ENCODE measurements at places on chromosomes 5 and 9.

GRCh38 chr5:113163328-113163727 is 186.7 kb downstream of the DCP2 start:
- peak; percentile 64 for DNase-seq

DNA sequence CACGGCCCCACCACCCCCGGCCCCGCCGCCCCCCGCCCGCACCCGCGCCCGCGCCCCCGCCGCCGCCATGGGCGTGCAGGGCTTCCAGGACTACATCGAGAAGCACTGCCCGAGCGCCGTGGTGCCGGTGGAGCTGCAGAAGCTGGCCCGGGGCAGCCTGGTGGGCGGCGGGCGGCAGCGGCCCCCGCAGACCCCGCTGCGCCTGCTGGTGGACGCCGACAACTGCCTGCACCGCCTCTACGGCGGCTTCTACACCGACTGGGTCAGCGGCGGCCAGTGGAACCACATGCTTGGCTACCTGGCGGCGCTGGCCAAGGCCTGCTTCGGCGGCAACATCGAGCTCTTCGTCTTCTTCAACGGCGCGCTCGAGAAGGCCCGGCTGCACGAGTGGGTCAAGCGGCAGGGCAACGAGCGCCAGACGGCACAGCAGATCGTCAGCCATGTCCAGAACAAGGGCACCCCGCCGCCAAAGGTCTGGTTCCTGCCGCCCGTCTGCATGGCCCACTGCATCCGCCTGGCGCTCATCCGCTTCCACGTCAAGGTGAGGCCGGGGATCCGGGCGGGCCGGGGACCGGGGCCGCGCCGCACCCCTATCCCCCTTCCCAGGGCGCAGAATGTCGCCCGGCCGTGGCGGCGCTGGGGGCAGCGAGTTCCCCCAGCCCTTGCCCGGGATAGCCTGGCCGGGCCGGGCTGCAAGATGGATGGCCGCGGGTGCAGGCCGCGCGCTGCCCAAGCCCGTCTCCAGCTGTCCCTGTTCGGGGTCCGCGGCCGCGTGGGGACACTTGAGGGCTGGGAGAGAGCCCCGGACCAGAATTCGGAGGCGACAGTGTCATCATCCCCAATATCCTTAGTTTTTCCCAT is 594 bp downstream of the FAM120A start:
- peak; percentile 61 for DNase-seq

- DNase-seq, result peak; percentile 100
Measured at GRCh38 chr9:36101916-36102741, 34.4 kb upstream of the GLIPR2 start.

DNA sequence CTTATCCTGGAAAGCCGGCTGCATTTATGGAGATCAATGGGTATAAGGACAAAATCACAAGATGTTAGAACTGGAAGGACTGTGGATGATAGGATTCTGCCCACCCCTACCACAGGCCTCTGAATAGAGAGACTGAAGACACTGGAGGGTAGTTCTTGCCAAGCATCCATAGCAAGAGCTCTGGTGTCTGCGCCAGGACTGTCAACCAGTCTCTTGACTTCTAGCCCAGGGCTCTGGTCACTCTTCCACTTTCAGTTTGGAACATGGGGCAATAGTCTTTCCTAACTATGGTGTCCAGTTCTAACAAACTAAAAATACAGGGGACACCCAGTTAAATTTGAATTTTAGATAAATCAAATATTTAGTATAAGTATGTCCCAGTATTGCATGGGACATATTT is 23.4 kb downstream of the LARP1 start:
- no peak for DNase-seq

DNA sequence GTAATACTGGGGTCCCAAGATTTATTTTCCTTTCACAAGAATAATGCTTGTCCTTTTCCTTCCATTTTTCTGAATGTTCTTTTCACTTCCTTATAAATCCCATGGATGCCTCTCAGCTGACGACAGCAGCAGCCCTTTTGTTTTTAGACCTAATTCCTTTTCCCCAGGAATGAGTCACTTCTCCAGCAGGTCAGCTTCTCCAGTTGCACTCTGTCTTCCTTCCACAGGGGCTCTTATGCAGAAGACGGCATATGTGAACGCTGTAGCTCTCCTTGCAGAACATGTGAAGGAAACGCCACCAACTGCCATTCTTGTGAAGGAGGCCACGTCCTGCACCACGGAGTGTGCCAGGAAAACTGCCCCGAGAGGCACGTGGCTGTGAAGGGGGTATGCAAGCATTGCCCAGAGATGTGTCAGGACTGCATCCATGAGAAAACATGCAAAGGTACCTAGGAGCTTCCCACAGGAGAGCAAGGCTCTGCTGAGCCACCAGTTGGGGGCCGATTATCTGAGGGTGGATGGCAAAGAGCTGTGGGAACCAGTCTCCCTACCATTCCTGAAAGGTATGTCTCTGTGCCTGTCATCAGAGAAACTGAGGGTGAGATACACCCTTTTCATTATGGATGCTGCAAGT is 72.9 kb downstream of the RFK start:
- DNase-seq, result peak; percentile 93

DNA sequence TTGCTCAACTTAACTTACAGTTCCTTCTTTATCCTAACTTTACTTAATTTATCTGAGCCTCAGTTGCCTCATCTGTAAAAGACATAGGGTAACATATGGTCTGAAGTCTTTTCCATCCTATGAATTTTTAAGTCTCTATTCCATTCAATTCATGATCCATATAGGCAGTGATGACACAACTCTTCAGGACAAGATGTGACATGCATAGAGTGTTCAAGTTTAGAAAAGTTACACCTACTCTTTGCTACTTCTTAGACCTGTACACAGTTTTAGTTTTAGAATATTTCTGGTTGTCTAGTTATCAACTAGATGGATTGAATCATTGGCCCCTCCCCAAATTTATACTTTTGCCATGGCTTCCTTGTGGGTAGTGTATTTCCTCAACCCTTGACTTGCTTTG is 50.7 kb upstream of the ELL2 start:
- no peak for DNase-seq

GRCh38 chr5:144469106-144469505 is 298.4 kb downstream of the KCTD16 start:
- no peak for DNase-seq

GRCh38 chr5:139577689-139578290 is 16.7 kb downstream of the UBE2D2 start:
- DNase-seq, result no peak

DNA sequence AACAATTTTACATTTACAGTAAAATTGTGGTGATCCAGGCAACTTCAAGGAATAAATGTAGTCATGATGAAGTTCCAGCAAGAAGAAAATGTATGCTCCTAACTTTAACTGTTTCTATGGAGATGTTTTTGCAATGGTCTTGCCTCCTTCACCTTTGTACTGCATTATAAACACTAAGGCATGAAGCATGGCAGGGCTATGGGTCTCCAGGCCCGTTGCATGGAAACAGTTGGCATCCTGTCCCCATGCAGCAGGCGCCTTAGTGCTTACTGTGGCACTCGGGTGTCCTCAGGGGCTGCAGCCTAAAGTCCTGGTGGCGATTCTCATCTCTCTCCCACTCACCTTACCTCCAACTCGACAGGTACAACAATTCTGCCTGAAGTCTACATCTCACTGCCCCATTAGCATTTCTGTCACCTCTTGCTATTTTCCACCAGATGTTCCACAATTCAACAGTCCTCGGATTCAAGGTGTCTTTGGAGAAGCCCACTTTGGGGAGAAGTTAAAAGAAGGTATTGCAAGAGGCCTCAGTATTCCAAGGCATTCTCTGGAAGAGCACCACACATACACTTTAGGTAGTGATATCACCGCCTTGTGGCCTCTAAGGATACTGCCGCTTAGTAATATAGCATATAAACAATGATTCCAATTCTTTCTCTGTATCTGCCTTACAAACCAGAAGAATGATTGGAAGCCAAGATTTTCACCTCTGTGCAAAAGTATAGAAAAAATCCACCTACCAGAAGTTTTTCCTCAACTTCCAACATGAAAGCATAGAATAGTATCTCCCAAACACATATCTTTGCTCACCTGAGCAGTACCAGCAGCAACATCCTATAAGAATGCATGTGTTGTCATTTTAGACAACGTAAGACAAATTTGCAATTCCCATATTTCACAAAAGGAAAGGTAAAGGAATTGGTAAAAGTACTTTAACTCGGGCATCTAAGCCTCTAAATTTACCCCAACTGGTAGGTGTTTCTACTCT is 5.1 kb downstream of the LIFR start:
- peak; percentile 60 for DNase-seq

GRCh38 chr5:142309747-142310318 is 15.0 kb downstream of the SPRY4 start:
- DNase-seq, result no peak

DNA sequence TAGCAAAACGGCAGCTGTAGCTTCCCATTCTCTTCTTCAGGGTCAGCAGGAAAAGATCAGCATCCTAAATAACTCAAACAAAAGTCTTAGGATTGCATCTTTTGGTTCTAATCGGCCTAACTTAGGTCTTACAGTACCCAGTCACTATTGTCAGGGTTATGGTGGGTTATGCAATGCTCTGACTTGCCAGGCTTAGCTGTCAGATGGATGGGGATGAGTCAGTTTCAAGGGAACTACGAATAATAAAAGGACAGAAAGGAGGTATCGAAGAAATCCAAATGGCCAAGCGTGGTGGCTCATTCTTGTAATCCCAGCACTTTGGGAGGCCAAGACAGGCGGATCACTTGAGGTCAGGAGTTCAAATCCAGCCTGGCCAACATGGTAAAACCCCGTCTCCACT is 46.5 kb downstream of the PPP1R2B start:
- DNase-seq, result no peak

DNA sequence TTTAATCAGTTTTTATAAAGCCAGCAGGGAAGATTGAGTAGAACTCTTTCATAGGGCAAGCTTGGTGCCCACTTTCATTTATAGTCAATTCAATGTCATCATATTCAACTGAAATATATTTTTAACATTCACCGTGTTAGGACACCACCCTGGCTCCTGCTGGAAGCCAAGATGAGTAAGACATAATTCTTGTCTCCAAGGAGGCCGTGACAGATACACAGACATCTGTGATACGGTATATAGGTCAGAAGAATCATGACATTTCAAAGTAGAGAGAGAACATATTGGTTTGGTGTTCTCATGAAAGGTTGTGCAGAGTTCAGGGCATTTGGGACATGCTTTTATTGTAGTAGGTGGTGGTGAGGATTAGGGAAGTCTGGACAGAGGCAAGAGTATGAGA is 120.1 kb downstream of the CMYA5 start:
- DNase-seq, result no peak

DNA sequence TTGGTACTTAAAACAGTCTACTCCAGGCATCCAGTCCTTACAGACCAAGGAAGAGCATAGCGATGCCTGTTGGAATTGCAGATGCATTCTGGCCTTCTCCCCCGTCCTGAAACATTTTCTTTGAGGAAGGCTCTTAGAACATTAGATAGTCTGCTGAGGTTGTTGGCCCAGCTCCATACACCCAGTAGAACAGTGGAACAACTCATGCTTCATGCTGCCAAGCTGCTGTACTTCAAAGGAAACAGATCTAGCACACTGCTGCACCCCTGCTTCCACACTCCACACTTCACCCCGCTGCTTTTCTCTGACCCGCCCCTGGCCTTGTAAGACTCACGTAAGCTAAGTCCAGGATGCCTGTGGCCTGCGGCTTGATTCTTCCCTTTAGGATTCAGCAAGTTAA is 33.4 kb upstream of the NCS1 start:
- DNase-seq, result peak; percentile 100

DNA sequence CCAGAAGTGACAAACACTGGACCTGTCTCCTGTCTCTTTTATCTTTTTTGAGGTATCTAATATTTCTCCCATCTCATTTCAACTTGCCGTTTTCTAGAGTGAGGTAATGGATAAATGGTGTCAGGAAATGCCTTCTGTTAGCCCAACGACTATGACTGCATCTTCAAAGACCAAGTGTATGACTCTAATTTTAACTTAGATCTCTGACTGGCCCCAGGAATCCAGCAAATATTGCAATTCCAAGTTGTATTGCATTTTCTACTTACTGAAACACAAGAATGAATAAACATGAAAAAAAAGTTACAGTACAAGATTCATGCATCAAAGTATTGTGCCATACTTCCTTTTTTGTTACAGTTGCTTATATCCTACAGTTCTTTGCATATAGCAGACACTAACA is 26.3 kb downstream of the SLC28A3 start:
- DNase-seq, result no peak

DNA sequence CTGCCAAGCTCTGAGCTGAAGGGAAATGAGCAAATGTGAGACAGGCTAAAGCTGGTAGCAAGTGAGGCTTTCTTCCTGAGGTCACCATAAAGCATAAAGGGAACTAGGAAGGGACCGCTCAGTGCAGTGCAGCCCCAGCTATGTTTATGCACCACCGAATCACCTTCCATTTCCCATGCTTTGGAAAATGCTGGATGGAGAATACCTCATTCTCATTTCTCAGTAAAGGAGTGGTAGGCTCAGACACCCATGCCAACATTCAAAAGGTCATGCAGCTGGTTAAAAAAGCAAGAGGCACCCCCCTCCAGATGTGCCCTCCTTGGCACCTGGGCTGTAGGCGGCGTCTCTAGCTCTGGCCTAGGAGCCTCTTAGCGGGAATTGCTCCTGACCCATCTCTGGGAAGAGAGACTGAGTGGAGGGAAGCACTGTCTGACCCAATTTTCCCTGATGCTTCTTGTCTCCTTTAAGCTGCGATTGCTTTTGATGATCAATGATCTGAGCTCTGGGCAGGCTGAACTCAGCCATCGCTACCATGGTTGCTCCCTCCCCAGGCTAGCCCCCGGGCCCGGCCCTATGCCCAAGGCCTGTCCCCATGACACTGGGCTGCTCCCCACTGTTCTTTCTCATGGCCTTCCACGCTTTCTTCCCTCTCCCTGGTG is 58.7 kb downstream of the ZNF354C start:
- no peak for DNase-seq

DNA sequence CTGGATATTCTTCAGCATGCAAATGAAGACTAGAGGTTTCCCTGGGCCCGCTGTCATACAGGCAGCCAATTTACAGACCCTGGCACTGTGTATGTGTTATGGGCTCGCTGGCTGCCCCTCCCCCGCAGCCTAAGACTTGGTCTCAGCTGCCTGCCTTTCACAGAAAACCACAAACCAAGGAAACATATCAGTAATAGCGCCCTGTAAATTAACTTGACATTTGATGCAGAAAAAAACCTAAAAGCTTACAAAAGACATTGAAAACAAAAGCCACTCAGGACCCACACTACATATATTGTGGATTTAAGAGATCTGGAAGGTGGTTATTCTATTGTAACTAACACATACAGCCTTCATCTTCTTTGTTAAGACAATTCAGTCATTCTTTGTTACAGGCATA is 287.0 kb upstream of the TMEM161B start:
- DNase-seq, result no peak

DNA sequence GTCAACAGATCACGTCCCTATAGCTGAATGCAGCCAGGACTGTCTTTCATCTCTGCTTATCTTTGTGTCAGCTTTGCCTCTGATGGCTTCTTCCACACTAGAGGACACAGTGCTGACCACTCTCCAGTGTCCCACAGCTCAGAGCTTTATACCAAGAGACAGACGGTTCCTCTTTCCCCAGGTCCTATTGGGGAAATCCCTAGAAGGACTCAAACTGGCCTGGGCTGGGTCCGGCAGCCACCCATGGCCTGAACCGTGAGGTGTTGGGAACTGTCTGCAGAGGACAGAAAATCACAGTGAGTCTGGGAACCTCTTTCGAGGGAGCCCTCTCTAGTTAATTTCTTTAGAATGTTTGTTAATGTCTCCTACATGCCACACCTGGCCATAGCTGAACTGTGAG is 68.3 kb upstream of the SHB start:
- DNase-seq, result no peak

GRCh38 chr9:80410106-80410505 is 838.3 kb downstream of the TLE4 start:
- peak; percentile 38 for DNase-seq

Measured in fibroblast of lung (primary cell).